ENCODE measurements at places on chromosomes 4 and X.
A peak's percentile ranks its signal among the peaks of the same experiment; 100 is the strongest.

GRCh38 chrX:42585842-42586621 lies 191.9 kb downstream of the PPP1R2C start:
- DNase-seq, result no peak

DNA sequence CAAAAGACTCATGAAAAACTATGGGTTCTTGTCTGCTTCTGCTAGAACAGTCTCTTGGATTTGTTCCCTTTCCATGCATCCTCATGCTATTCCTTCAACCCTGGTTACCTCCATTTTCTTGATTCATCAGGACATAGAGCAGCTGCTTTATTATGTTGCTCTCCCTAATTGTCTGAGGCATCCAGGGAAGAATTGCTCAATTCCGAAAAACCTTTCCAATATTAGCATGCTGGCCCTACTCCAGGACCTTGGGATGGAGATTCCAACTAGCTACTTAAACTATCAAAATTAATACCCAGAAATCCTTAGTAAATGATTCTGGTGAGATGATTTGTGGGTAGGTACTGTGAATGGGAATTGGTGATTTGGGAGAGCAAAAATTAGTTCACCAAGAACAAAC lies 56.6 kb upstream of the FAM47B start:
- no peak for DNase-seq

- no peak for DNase-seq
These were observed 395.0 kb upstream of the FAT1 start for GRCh38 chr4:187118602-187119120.

- peak; percentile 52 for DNase-seq
These were observed 10.1 kb downstream of the NKX1-1 start for GRCh38 chr4:1395941-1396805.

GRCh38 chr4:154406018-154406795 lies 85.4 kb downstream of the DCHS2 start:
- no peak for DNase-seq

DNA sequence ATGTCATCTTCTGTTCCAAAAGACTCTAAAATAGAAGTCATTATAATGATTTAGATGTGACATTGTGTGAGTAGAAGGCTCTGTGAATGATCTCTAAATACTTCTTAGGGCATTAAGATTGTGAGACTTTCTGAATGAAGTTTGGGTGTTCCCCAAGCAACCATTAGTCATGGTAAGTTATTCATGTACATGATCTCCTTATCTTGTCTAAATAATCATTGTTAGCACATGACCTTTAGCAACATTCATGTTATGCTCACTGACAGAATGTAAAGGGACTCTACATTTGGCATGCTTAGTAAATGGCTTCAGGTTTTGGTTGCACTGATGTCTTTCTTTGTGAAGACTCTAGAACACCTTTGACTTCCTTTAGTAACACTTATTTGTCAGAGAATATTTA lies 140.8 kb upstream of the AGA start:
- DNase-seq, result no peak

- no peak for DNase-seq
These were observed 234.0 kb downstream of the ARHGAP10 start for GRCh38 chr4:147965873-147966272.

DNA sequence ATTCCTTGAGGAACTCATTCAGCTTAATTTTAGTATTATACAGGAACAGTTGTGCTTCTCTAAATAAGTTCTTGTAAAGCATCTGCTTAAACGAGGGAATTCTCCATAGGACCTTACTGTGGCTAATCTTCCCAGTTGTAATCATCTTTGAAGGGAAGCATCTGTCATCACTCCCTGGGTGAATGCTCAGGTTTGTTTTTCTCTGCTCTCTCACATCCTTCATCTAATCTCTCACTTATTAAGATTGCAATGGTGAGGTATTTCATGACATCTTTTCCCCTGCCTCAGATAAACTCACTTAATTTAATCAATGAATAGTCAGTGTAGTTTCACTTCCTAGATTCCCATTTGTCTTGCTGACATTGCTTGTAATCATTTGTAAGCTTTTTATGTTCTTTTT lies 121.8 kb upstream of the ADAMTS3 start:
- no peak for DNase-seq

DNA sequence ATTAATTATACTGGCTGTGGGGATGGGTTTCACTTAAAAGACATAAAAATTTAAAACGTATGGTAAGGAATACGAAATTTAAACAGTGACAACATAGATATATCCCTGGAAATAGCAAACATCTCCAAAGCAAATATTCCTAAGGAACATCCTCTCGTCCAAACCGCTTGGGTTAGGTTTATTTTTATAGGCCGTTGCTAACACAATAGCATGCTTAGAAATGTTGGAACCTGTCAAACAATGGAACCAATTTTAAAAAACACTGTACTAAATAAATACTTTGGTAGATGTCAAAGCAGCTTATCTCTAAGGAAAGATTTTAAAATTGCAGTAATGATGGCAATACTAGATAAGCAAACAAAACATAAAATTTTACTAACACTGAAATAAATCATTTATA lies 45.4 kb downstream of the SEC24D start:
- no peak for DNase-seq

Measured in posterior vena cava (tissue), 2 donors.